ENCODE measurements at places on chromosomes 5 and 9. TPM values are rescaled to one million over a fixed set of nuclear protein-coding genes. Genes with fewer than 3 reads are reported as not detected.
A peak's percentile ranks its signal among the peaks of the same experiment; 100 is the strongest.

DNA sequence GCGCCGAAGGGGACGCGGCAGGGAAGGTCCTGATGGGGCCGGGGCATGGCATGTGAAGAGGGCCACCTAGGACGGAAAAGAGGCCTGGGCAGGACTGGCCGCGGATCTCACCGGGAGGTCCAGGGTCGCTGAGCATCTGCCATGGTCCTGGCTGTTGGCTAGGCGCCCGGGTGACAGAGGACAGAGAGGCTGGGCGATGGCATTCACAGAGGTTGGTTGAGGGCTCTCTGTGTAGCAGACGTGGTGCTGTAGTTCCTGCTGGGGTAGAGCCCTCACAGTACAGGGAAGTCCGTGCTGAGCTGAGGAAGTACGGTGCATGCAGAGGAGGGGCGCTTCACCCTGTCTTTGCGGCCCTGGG, 427 bp downstream of the PCYOX1L start:
- DNase-seq: peak; percentile 26

- DNase-seq: peak; percentile 93
These were observed 192.5 kb downstream of the CD180 start for GRCh38 chr5:67003935-67004729.

- no peak for DNase-seq
These were observed 599.1 kb upstream of the CLINT1 start for GRCh38 chr5:158458086-158458485.

DNA sequence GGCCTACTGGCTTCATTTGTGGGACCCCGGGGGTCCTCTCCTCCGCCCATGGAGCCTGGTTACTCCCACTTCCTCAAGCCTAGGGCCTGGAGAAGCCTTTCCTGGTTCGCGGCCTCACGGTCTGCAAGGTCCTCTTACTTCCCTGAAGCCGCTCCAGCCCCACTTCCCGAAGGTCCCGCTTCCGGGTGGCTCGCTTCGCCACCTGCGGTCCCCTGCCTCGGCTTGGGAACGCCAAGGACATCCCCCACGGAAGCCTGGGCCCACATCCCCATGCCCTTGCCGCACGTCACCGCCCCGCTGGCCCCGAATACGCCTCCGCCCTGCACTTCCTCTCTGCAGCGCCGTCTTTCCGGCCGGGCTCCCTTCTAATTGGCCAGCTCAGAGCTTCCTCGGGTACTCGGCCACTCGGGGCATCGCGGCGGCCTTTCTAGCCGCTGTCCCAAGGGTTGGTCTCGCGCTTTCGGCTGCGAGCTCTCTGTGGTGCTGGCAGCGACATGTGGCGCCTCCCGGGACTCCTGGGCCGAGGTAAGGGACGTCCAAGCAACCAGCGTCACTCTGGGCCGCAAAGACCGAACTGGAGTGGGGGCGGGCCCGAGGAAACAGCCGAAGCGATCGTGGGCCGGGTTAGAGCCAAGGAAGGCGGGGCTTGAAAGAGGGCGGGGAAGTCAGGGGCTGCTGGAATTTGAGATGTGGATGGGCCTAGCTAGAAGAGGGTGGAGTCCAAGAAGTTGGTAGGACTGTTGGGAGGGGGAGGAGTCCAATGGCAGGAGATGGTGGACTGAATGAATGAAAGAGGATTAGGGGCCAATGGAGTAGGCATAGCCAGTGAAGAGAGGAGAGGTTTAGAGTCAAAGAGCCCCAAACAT, at the start of gene DELE1:
Gene DELE1 (plus strand): TSS at position 424 of the 866 bp plus-strand sequence. CDS start 71 bp downstream, at position 495.
- DNase-seq: peak; percentile 97

DNA sequence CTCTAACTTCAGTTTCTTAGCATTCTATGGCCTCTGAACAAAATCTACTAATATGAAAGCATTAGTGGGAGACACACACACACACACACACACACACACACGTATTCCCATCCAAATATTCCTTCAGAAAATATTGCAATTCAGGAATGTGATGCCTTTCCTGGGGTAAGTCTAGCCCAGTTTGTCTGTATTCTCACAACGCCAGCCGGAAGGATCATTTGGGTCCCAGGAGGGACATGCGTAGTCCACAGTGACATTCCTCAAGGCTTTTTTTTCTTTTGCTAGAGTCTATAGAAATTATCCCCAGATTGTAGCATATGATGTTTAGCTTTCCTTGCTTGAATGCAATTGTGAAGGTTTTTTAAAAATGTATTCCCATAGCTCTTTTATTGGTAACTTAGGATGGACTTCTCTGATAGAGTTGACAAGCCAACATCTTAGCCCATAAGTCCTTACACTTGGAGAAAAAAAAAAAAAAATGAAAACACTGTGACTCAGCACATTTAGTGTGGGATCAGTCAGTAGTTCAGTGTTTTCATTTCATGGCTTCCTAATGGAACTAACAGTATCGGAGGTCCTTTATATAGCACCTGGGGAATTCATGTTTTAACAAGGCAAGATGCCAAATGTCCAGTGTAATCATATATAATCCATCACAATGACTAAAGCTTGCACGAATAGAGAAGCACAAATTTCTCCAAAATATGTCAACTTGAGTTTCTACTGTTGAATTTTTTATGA, 316.5 kb downstream of the DIRAS2 start:
- peak; percentile 10 for DNase-seq

DNA sequence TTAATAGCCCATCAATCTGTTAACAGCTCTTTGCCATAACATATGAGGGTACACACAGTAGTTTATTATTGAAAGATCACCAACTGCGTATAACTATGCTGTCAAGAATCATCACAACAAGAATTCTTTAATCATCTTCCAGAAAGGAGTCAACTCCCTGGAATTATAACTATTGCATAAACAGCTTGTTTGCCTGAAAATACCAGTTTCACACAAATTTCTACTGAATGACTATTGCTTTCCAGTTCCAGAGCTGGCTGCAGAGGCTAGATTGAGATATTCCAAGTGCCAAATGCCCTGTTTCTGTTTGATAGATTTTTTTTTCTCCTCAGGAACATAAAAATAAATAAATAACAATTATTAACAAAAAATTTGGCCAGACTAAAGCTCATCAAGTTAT, 444.7 kb downstream of the TLE1 start:
- no peak for DNase-seq

DNA sequence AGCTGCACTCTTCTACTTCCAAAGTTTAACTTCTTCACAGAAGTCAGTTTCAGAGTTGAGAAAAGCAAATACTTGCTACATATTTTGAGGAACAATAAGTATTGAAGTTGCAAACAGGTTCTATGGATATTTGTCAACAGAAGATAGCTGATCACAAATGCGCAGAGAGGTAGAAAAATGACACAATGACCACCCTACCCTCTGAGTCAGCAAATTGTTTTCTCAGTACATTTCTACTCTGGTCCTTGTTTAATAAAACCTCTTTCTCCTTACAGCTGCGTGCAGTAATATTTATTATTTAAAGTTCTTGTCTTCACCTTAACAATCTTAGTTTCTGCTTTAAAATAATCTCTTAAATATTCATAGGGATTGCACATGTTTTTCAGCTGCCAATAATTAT, 855.1 kb upstream of the CTNND2 start:
- DNase-seq: no peak

- peak; percentile 53 for DNase-seq
These were observed 26.5 kb downstream of the OXCT1 start for GRCh38 chr5:41843456-41844370.

GRCh38 chr9:136804509-136805206, 3.1 kb upstream of the RABL6 start:
- no peak for DNase-seq

GRCh38 chr5:169450464-169450863, 133.1 kb upstream of the SPDL1 start:
- no peak for DNase-seq

DNA sequence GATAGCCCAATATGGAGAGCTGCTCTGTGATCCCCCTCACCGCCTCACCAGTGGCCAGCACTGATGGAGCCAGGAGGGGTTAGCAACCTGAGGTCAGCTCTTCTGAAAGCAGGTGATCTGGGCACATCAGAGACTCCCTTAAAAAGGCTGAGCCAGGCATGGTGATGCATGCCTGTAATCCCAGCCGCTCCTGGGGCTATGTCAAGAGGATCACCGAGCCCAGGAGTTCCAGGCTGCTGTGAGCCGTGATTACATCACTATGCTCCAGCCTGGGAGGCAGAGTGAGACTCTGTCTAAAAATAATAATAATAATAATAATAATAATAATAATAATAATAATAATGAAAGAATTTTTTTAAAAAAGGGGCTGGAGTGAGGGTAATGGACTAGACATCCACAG, 66.6 kb upstream of the HRH2 start:
- no peak for DNase-seq

- DNase-seq: peak; percentile 18
These were observed 41.2 kb upstream of the RAPGEF1 start for GRCh38 chr9:131781069-131781468.

GRCh38 chr5:99083197-99083596, 154.4 kb upstream of the CHD1 start:
- DNase-seq: no peak

DNA sequence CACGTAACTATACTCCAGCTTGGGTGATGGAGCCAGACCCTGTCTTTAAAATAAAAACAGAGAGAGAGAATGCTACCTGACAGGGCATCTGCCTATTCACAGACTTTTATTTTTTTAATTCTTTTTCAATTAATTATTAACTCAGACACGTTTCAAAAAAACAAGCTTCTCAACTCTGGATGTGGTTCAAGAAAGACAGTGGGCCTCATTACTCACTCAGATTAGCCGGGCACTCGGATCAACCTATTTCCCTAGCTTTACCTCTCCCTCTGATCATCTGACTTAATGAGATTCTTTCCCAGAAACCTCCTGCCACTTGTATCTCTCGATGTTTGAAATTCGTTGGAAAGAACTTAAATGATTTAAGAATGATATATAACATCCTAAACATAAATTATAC, 134.1 kb downstream of the TRPM6 start:
- DNase-seq: no peak

- DNase-seq: no peak
These were observed 169.8 kb upstream of the STK32A start for GRCh38 chr5:147065071-147065470.

GRCh38 chr9:37911271-37911681, 7.3 kb upstream of the SLC25A51 start:
- no peak for DNase-seq

DNA sequence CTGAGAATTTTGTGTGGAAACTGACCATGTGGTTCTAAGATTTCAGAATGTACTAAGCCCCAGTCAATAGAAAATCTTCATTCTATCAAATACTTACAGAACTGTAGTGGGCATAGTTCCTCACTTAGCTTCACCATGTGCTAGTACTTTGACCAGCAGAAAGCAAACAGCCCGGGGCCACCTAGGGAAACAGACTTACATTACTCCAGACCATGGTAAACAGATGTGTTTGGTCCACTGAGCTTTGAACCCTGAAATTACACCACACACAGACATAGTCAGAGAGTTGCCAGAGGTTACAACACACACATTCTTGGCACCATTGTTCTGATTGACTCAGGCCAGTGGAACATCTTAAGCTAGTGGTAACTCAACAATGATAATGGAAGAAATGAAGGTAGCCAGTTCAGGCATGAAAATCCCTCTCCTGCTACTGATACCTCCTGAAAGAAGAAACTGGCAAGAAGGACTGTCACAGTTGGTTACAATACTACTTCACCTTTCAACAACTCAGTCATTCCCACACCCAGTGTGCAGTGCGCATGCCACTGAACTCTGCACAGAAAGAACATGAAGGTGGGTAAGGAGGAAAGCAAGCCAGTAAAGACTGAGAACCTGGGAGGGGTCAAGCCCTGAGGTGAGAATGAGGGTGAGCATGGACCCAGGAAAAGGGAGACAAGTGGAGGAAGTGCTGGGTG, 18.7 kb upstream of the LECT2 start:
- DNase-seq: no peak

- peak; percentile 96 for DNase-seq
These were observed 131.0 kb downstream of the ADAMTS16 start for GRCh38 chr5:5270958-5271785.

GRCh38 chr9:128374221-128374675, 3.1 kb downstream of the URM1 start:
- DNase-seq: no peak

- DNase-seq: peak; percentile 80
These were observed 2.0 kb upstream of the CCL27 start for GRCh38 chr9:34664281-34665066.

- no peak for DNase-seq
These were observed 273.3 kb upstream of the ADAMTS16 start for GRCh38 chr5:4866817-4867216.

- no peak for DNase-seq
These were observed 140.1 kb downstream of the KDM4C start for GRCh38 chr9:6897898-6898302.

DNA sequence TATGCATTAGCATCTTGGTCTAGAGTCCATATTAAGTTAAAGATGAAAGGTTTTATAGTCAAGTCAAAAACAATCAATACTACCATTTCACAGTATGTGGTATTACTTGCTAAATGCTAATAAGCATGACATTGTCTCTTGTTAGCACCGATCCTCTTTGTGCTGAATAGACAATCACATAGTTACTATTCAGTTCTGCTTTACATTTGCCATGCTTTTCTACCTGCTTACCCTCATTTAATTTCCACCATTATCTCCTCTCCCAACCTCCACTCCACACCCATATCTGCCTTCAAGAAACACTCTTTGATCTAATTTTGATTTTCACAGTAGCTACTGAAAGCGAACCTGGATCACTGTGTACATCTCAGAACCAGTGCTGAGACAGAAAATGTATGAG, 16.8 kb downstream of the MEGF9 start:
- no peak for DNase-seq

DNA sequence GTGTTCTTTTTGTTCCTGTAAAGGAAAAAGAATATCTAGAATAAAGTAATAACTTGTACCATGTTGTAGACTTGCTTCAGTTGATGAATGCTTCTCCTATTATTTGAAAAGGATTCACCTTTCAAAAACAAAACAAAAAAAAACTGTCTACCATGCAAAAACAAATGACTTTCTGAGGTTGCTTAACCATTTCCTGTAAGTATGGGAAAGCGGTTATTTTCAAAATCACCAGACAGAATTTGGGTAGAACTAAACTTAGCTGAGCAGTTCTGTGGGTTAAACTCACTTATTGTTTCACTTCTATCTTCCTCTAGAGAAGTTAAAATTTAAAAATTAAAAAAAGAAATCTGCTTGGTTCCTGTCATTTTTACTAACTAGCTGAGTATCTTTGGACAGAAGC, 25.2 kb downstream of the LNPEP start:
- DNase-seq: no peak

DNA sequence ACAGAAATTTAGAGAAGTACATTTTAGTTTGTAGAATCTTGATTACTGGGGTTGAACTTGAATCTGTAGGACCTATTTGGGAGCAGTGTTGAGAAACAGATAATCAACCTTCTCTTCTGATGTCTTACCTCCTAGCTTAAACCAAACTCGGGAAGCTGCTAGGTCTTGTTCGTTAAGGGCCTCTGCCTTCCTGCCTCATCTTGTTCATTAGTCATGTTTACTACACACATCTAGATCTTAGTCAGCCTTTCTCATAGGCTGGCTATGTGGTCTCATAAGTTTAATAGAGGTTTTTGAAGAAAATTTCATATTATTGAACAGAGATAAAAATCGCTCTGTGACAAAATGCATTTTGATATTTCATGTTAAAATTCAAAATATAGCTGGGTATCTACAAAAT, 331.0 kb upstream of the EDIL3 start:
- no peak for DNase-seq

GABBR2 gene
- total RNA-seq: 1.5 TPM

RASGRF2 gene
- total RNA-seq: 1.1 TPM

OR4F3 gene
- total RNA-seq: not detected

CDX1 gene
- total RNA-seq: 1.3 TPM

OR13F1 gene
- not detected for total RNA-seq

MYMK gene
- total RNA-seq: not detected

OLFML2A gene
- 3.9 TPM for total RNA-seq

PCDHGB7 gene
- total RNA-seq: 0.17 TPM

GCNT1 gene
- total RNA-seq: 6.4 TPM

TPRN gene
- 12.8 TPM for total RNA-seq

HABP4 gene
- 13.5 TPM for total RNA-seq

GMCL2 gene
- not detected for total RNA-seq

SPATA31D4 gene
- not detected for total RNA-seq
